ENCODE measurements at places on chromosomes 7 and 10. TPM values are rescaled to one million over a fixed set of nuclear protein-coding genes. Genes with fewer than 3 reads are reported as not detected.

- DNase-seq, result no peak
Observed at GRCh38 chr10:88289342-88289741, 293.8 kb downstream of the RNLS start.

UPK3B gene
- polyA plus RNA-seq, result 0.22 TPM

- no peak for DNase-seq
Observed at GRCh38 chr10:52318136-52318701, 4.1 kb downstream of the DKK1 start.

HOXA1 gene
- 0.77 TPM for polyA plus RNA-seq

NYAP1 gene
- polyA plus RNA-seq, result 1.8 TPM

DNA sequence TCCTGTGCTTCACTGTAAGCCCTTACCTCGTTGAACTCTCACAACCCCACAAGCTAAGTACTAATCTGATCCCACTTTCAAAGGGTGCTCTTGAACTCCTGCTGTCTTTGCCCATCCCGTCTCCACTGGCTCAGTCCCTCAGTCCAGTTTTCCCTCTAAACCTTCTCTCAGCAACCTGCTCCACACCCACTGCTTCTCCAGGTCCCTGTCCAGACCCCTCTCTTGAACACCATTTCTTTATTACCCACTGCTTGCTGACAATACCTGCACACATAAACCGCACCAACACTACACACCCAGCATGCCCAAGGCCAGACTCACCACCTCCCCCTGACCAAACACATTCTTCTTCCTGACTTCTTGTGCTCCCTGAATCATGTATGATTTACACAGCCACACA lies 343.3 kb downstream of the GRID1 start:
- no peak for DNase-seq

DNA sequence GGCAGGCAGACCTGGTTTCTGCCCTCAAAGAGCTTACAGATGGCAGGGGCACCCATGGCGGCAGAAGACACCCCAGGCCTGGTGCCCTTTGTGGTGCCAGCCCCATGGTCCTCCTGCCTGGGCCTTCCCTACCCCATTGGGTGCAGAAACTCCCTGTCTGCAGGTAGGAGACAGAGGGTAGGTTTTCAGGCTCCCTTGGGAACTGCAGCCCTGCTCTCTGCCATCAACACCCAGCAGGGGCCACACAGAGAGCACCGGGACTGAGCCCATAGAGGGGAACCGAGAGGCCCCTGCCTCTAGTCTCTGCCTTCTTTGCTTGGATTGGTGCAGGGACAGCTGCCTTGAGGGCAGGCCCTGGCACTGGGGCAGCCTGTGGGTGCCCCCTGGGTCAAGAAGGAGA lies 52.6 kb downstream of the GTF2IRD1 start:
- DNase-seq, result no peak

DNA sequence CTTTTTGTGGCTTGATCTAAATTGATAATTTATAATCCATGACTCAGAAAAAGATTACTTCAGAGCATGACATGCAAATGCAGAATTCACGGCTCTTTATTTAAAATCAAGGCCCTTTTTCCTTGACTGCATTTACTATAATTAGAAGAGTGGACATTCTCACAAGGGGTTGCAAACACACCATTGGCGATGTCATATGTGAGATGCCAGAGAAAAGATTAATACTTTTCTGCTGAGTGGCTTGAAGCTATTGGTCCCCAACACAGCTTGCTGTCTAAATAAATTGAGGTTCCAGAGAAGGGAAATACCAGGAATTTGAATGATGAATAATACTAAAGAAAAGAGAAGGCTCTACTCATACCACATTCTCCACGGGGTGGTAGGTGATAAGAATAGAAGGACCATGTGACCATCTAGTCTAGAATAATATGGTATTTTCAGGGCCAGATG lies 78.7 kb upstream of the ARID5B start:
- no peak for DNase-seq

DNA sequence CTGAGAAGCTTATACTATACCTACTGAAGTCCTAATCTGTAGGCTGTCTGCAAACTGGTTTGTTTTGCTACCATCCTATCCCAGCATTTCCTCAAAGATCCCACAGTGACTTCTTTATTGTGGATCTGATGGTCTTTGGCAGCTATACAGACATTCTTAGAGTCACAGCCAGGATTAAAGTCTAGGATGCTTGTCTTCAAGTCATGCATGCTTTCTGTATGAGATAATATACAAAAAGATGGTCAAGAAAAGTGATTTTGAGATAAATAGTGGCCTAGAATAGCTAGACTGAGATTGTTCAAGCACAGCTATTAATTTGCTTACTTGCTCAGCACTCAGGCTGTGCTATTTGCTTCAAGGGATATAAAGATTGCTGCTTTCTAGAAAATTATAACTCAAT lies 454.4 kb downstream of the AUTS2 start:
- DNase-seq, result no peak

HOXA9 gene
- polyA plus RNA-seq, result 25.7 TPM

DNA sequence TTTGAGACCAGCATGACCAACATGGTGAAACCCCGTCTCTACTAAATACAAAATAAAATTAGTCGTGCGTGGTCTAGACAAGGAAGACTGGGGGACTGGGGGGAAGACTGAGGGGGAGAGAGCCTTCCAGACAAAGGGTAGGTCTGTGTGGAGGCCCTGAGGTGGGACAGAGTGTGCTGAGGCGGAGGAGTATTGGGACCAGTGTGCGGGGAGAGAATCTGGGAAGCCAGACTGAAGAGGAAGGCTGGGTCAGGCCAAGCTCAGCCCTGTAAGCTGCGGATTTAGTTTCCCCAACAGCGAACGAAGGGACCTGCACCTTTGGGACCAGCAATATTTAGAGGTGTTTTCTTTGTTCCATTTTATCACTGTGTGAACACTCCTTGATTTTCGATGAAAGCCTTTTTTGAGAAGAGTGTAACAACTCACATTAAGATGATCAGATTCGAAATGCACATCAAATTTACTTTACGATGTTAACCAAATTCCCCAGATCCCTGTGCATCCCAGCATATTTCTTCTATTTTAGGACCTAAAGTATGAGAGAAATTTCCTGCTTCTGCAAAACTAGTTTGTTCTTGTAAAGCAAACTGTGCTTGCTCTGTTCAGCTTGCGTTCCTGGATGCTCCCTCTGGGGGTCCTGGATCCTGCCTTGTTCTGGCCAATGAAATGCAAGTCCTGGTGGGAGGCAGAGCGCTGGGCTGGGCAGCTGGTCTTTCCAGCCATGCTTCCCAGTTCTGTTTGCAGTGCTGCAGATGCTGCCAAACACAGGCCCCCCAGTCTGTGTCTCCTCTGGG lies 39.4 kb downstream of the PLAU start:
- no peak for DNase-seq

DNA sequence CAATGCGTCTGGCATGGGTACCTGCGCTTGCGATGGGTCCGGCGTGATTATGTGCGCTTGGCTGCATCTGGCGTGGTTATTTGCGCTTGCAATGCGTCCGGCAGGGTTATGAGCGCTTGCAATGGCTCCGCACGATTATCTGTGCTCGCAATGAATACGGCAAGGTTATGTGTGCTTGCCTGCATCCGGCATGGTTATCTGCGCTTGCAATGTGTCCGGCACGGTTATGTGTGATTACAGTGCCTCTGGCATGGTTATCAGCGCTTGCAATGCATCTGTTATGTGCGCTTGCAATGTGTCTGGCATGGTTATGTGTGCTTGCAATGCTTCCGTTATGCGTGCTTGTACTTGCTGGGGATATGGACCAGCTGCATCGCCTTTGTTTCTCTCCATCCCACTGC lies 37.7 kb downstream of the RBAK start:
- DNase-seq, result no peak

PRSS1 gene
- polyA plus RNA-seq, result not detected

CYP3A4 gene
- 0.22 TPM for polyA plus RNA-seq

DNA sequence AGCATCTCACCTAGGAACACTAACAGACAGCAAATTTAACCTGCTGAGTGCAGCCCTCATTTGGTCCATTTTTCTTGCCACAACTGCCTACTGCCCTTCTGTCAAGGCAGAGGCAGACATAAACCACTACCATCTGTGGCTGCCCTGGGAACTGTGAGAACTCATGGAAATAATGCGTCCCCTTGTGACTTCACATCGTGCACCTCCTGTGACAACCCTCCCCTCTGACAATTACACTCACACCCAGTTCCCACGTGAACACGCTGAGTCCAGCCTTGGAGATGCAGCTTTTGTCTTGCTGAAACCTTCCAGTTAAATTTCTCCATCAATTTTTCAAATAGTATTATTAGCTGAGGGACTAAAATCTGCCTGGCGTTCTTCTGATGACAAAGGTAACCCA lies 193.1 kb upstream of the KLF14 start:
- DNase-seq, result no peak

MUC12 gene
- polyA plus RNA-seq, result 0.48 TPM

GRCh38 chr7:30173058-30173897 lies 38.5 kb downstream of the MTURN start:
- no peak for DNase-seq

- DNase-seq, result no peak
Observed at GRCh38 chr7:44043902-44044301, 600 bp upstream of the DBNL start.

- DNase-seq, result no peak
Observed at GRCh38 chr10:88207121-88207546, 343.7 kb downstream of the PTEN start.

- no peak for DNase-seq
Observed at GRCh38 chr7:94933256-94933990, 26.0 kb downstream of the PPP1R9A start.

GATAD1 gene
- 24.9 TPM for polyA plus RNA-seq

DNA sequence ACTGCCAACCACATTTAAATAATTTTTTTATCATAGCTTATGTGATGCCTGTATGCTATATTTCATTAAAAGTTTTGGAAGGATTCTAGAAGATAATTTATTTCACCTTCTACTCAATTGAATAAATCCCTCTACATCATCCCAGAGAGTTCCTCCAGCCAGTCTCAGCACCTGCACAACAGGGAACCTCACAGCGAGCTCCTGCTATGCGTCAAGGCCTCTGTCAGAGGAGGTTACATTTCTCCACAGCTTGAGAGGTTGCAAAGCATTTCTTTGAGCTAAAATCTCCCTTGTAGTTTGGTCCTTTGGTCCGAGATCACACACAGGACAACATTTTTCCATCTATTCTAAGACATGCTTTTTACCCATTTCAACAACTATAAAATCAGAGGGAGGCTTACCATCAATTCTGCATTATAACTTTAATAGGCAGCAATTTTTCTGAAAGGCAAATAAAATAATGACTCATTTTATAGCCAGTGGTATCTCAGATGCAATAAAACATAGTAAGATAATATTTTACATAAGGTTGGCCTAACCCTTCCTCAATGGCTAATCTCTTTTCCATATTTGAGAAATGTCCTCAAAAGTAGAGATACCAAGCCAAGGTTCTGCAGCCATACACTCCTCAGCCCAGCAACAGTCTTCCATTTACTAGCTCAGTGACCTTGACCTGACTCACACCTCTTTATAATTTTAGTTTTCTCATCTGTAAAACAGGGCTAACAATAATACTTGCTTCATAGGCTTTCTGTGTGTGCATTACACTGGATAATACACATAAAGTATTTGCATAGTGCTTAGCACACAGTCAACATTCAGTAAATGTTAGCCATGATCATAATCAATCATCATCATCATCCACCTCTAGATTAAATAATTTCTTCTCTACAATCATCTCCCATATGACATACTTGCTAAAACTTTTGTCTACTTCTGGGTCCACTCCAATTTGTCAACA lies 68.8 kb downstream of the DOCK4 start:
- no peak for DNase-seq

DNA sequence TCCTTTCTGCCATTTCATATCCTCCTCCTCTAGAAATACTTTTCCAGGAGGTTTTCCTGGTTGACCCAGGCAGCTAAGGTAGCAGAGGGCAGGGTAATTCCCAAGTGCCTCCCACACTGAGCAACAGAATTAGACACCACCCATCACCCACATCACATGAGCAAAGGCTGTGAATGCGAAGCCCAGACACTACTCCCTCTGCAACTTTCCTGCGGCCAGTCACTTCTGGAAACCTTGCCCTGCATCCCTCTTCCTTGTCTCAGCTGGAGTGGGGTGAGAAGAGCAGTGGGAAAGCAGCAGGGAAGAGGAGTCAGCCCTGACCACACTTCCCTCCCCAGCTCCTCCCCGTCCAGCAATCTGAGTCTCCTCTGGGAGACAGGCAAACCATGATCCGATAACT lies 15.2 kb downstream of the TMEM176B start:
- no peak for DNase-seq

DNA sequence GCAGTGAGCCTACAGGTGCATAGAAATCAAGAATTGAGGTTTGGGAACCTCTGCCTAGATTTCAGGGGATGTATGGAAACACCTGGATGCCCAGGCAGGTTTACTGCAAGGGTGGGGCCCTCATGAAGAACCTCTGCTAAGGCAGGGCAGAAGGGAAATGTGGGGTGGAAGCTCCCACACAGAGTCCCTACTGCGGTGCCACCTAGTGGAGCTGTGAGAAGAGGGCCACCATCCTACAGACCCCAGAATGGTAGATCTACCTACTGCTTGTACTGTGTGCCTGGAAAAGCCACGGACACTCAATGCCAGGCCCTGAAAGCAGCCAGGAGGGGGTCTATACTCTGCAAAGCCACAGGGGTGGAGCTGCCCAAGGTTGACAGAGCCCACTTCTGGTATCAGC lies 533.5 kb downstream of the GPAM start:
- no peak for DNase-seq

DNA sequence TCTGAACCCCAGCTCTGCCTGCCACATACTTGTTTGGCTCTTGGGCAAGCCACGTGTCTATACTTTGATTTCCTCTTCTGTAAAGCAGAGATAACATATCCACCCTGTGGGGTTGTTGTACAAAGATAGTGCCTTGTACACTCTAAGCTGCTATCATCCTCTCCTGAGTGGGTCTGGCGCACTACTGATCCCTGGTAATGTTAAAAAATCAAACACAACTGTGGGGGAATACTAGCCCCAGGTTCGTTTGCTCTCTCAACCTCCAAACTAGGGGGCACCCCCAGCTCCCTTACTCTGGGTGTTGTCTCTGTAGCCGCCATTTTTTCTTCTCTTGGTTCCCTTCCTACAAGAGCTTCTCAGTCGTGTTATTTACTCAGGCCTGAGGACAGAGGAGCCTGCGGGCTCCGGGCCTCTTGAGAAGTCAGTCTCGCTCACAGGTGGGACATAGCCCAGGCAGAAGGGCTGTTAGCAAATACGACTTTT lies 1.0 kb downstream of the POLM start:
- no peak for DNase-seq

GRCh38 chr10:77267703-77268675 lies 369.6 kb downstream of the KCNMA1 start:
- no peak for DNase-seq

DNA sequence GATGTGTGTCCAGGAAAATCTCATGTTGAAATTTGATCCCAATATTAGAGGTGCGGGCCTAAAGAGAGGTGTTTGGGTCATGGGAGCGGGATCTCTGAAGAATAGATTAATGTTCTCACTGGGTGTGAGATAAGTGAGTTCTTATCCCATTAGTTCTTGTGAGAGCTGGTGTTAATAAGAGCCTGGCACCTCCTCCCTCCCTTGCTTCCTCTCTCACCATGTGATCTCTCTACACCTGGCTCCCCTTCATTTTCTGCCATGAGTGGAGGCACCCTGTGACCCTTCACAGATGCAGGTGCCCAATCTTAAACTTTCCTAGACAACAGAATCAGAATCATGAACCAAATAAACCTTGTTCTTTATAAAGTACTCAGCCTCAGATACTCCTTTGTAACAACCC lies 19.5 kb downstream of the MTPN start:
- no peak for DNase-seq

SYT15B gene
- 0.77 TPM for polyA plus RNA-seq

DNAJB12 gene
- 22.3 TPM for polyA plus RNA-seq

GRCh38 chr10:129105266-129105665 lies 361.8 kb upstream of the MGMT start:
- DNase-seq, result no peak

GRCh38 chr7:159033956-159034355 lies 110.7 kb downstream of the VIPR2 start:
- DNase-seq, result no peak

- DNase-seq, result no peak
Observed at GRCh38 chr10:86945361-86946212, 11.8 kb downstream of the MMRN2 start.

Measured in forelimb muscle (tissue), 1 donor.